ENCODE measurements at places on chromosomes 5 and 9. TPM values are rescaled to one million over a fixed set of nuclear protein-coding genes. Genes with fewer than 3 reads are reported as not detected.

Gene TMEM171
- 0.12 TPM for polyA plus RNA-seq

Gene SERF1A
- polyA plus RNA-seq: 11.6 TPM

Gene NELFB
- 73.2 TPM for polyA plus RNA-seq

Gene RASGRF2
- 1.5 TPM for polyA plus RNA-seq
